NCI-H1092 treated with DMSO at 0.1 percent for 48 hours (cell line): ENCODE measurements at places on chromosomes 7 and 10.

DNA sequence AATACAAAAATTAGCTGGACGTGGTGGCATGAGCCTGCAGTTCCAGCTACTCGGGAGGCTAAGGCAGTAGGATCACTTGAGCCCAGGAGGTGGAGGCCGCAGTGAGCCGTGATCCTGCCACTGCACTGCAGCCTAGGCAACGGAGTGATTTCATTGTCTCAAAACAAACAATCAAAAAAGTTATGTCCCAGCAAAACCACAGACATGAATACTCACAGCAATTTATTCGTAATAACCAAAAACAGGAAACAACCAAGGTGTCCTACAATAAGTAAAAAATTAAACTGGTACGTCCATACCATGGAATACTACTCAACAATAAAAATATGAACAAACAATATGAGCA, 11.6 kb upstream of the CYTH3 start:
- DNase-seq = no peak

- peak; percentile 49 for DNase-seq
Measured at GRCh38 chr7:98616381-98617050, 569 bp upstream of the NPTX2 start.

GRCh38 chr7:137816696-137817320, 30.0 kb downstream of the DGKI start:
- DNase-seq = no peak

DNA sequence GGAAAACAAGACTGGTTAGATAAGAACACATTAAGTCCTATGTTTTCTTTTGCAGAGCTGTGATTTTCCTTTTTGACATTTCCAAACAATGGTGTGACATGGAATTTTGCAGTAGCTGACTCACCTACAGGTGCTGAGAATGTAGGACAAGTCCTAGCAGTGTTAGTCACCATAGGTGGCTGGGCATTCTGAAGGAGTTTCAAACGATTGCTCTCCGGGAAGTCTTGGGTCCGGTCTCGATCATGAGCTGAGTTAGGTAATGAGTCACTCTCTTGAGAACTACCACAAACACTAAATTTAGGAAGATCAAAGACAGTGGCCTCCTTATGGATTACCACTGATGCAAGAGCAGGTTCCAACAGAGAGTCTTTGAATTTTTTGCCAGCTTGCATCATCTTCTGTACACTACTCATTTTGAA, 3.6 kb downstream of the FIGNL1 start:
- no peak for DNase-seq

- DNase-seq = no peak
Measured at GRCh38 chr7:82204694-82205093, 238.9 kb downstream of the CACNA2D1 start.

GRCh38 chr10:2620827-2621521, 446.4 kb upstream of the PFKP start:
- DNase-seq = no peak
